ENCODE measurements at places on chromosomes 3 and 15.

- DNase-seq, result no peak
Measured at GRCh38 chr15:101477851-101478362, 11.6 kb downstream of the PCSK6 start.

- DNase-seq, result no peak
Measured at GRCh38 chr3:67388738-67389137, 265.7 kb downstream of the SUCLG2 start.

- DNase-seq, result no peak
Measured at GRCh38 chr15:82635798-82636197, 11.4 kb downstream of the CPEB1 start.

- no peak for DNase-seq
Measured at GRCh38 chr15:27757052-27757451, 342.1 kb downstream of the OCA2 start.

DNA sequence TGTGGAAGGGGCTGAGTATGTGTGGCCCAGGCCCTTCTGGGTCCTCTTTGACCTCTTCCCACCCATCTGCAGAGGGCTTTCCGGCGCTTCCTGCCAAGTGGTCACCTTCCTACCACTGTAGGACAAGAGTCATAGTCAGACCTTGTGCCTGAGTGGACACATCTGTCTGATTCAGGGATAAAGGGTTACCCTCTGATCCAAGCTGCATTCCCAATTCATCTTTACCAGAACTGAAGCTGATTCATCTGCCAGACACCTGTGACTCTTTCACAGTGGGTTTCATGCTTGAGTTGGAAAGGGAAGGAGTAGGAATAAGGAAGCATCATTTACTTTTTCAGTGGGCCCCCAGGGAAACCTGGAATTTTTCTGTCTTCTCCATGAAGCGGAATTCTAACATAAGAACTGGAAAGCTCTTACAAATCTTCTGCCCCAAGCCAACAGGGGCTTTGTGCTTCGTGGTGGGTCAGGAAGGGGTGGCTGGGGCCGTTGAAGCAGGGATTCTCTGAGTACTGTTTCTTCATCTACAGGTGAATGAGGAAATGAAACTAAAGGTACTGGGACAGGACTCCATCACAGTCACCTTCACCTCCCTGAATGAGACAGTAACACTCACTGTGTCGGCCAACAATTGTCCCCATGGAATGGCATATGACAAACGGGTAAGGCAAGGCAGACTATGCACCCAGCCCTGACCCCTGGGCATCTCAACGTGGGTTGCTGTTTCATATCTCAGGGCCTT is 46.4 kb downstream of the C3orf20 start:
- DNase-seq, result no peak

GRCh38 chr3:4722103-4722502 is 229.0 kb downstream of the ITPR1 start:
- no peak for DNase-seq

GRCh38 chr15:65791335-65792137 is 557 bp downstream of the DENND4A start:
- DNase-seq, result peak; percentile 56

DNA sequence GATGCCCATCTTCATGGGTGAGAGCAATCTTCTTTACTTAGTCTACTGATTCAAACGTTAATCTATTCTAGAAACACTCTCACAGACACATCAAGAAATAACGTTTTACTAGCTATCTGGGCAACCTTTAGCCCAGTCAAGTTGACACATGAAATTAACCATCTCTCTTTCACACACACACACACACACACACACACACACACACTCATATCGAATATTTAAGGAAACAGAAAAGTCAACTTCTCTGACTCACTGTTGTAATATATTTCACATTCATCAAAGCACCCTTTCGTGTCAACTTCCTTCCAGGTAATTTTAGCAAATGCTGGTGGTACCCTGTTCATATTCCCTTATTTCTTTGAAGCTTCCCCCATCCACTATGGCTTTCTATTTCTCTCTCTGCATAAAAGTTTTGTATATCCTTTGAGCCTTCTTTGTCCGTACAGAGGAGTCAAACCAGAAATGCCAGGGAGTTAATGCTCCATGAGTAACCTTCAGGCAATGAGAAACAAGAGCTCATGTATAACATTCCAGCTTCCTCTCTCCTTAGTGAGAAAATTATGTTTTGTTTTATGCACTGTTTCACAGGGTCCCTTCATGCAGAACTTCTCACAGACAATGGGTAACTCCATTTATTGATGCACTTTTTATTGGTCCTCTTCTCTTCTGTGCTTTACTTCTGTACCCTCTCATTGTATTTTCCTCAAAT is 335.5 kb upstream of the CBLB start:
- no peak for DNase-seq

GRCh38 chr3:46504789-46505188 is 7.0 kb downstream of the RTP3 start:
- DNase-seq, result peak; percentile 52

GRCh38 chr3:87298111-87298718 is 21.8 kb upstream of the POU1F1 start:
- DNase-seq, result no peak

DNA sequence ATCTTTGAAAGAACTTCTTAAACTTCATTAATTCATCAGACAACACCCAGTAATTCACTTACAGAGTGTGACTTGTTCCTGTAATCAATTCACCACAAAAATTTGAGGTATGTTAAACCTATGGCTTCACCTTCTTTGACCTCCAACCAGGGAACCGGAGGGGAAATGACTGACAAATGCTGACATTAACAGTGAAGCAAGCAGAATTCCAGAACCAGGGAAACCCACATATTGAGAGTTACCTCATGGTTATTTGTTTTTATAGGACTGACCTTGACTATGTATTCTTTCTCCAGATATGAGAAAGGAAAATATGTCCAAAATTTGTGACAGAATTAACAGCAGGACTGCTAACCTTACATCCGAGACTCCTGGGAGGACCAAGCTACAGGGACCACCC is 2.7 kb downstream of the P3H2 start:
- DNase-seq, result no peak

GRCh38 chr3:150300852-150301517 is 107.1 kb upstream of the TSC22D2 start:
- no peak for DNase-seq

- DNase-seq, result peak; percentile 38
Measured at GRCh38 chr15:43440721-43441281, 52.2 kb downstream of the TP53BP1 start.

GRCh38 chr3:111237946-111238345 is 166.3 kb downstream of the NECTIN3 start:
- no peak for DNase-seq

- DNase-seq, result no peak
Measured at GRCh38 chr3:40801284-40801741, 276.6 kb downstream of the ZNF621 start.

GRCh38 chr15:35174948-35175347 is 89.9 kb upstream of the NANOGP8 start:
- no peak for DNase-seq

DNA sequence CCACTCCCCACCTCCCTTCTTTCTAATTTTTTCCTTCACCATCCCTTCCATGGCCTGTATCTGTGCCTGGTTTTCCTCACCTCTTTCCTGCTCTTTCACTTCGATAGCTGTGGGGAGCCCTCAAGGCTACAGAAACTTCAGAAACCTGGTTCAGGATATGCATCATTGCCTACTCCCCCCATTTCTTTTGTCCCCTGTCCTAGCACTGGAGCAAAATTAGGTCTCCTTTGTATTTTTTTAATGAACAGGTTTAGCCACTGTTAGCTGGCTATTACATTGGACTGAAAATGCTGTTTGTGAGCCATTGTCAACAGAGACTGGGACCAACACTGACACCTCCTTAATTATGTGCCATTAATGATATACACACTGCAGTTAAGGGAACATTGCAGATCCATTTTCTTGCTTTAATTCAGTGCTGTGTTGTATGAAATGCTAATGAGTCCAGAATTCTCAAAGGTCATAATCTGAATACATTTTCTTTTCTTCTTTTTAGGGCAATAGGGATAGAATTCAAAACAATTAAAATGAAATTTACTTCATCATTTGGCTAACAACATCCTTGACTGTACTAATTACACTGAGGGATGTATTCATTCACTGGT is 138.6 kb downstream of the PDCD6IP start:
- DNase-seq, result no peak

- DNase-seq, result no peak
Measured at GRCh38 chr3:122520861-122521260, 6.1 kb upstream of the KPNA1 start.

DNA sequence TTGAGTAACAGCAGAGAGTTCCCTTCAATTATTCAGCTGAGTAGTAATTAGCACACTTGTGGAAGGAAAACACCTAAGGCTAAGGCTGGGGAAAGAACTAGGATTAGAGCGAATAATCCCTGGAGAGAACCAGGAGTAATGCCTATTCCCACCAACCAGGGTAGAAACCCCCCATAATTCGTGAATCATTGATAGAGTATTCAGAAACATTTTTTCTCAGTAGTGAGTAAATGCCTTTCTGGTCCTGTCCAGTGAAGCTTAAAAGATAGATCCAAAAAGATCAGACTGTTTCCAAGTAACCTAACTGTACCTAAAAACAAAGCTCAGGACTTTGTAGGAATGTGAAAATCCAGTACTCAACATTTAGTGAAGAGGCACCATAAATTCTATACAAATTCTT is 71.2 kb downstream of the DGKG start:
- no peak for DNase-seq

DNA sequence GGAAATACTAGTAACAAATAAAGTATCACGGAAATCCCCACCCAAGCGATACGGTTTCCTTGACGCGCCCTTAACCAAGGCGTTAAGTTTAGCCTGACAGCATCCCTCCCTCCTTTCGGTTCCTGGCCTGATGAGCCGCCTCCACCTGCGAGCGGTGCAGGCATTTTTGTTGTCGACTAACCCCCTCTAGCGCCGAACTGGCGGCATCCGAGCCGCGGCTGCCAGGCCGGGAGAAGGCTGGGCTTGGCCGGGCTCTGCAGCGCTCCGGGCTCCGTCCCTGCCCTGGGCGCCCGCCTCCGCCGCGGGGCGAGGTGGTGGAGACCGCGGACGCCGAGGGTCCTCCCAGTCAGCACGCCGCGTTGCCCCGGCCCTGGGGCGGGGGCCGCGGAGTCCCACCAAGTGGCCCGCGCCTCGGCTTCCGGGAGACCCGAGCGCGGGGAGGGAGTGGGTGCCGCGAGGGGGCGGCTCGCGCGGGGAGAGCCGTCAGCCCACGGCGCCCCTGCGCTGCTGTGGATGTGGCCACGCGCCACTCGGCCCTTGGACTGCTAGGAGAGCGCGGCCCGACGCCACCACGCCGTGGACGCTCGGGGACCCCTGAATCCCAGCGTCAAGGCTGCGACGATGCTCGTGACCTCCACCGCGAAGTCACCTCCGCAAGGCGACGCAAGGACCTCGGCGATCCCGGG is 1.1 kb upstream of the EPHA6 start:
- peak; percentile 45 for DNase-seq

- no peak for DNase-seq
Measured at GRCh38 chr3:69961706-69962439, 37.7 kb upstream of the SAMMSON start.

GRCh38 chr3:79885407-79885806 is 117.6 kb upstream of the ROBO1 start:
- no peak for DNase-seq

DNA sequence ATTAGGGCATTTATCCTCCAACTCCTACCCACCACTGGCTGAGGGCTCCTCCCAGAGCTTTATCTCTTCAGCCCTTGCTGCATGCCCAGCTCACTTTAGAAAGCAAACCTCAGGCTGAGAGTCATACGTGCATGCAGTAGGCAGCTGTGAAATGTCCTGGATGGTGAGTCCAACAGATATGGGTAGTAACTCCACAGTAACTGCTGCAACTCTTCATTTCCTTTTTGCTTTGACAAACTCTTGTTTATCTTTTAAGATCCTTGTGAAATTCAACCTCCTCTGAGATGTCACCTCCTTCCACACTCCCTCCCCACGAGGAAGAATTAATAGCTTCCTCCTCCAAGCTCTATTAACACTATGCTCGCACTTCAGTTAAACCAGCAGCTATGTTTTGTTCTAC is 35.9 kb upstream of the CTNNB1 start:
- no peak for DNase-seq

GRCh38 chr3:52910823-52911222 is 13.5 kb upstream of the STIMATE start:
- no peak for DNase-seq

DNA sequence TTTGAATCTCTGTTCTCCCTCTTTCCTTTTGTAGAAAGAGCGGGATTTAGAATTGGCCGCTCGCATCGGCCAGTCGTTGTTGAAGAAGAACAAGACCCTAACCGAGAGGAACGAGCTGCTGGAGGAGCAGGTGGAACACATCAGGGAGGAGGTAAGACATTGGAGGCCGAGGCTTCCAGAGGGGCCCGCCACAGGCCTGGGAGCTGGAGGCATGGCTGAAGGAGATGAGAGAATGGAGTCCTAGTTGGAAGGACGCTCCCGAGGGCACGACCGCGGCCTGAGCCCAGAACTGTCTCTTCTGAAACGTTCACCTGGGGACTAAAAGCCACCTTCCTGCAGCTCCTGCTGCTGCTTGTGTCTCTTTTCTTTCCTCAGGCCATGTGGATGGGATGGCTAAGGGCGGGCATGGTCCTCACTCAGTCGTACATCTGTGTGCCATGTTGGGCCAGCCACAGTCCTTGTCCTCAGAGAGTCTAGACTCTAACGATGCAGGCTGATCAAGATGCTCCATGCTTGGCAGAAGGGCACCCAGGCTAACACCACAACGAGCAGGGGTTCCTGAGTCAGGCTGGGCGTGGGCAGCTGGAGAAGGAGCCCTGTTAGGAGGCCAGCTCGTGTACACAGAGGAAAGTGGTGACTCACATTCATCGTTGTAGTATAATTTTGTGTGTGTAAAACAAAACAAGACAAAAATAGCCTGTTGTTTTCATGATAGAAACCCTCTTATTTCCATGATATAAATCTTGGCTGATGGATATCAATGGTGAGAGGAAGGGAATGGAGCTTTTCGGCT is 81.1 kb downstream of the CCK start:
- no peak for DNase-seq

DNA sequence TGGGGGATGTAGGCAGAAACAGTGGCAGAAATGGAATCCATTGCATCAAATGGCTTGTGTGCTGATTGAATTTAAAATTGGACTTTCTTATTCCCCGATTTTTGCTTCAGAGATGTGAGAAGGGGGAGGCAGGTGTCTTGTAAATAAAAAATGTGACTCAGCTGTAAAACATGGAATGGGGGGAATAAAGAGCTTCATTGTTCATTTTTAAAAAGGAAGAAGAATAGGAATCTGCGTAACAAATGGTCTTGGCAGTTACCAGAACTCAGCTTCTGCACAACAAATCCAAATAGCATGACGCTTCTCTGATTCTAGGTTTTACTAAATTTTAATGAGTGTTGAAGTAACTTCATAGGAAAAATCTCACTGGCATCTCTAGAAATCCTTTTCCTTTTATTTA is 323.9 kb upstream of the GBE1 start:
- DNase-seq, result no peak

DNA sequence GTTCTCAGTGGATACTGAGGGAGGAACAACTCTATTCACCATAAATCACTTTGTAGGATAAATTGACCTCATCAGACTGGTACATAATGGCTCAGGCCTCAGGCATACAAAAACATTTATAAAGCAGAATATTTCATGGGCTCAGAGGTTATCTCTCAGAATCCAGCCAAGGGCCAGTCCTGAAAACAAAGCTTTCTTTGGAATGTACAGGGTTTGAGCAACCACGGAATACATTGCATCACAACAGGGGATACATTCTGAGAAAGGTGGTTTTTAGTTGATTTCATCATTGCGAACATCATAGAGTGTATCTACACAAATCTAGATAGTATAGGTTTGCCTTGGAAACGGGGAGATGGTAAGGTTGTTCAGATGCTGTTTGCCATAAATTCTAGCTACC is 33.4 kb upstream of the CTDSPL2 start:
- no peak for DNase-seq

Data from activated naive CD4-positive, alpha-beta T cell treated with Interleukin-2 at 50 U/mL for 16 hours (primary cell).